ENCODE measurements at places on chromosomes 7 and 10.

DNA sequence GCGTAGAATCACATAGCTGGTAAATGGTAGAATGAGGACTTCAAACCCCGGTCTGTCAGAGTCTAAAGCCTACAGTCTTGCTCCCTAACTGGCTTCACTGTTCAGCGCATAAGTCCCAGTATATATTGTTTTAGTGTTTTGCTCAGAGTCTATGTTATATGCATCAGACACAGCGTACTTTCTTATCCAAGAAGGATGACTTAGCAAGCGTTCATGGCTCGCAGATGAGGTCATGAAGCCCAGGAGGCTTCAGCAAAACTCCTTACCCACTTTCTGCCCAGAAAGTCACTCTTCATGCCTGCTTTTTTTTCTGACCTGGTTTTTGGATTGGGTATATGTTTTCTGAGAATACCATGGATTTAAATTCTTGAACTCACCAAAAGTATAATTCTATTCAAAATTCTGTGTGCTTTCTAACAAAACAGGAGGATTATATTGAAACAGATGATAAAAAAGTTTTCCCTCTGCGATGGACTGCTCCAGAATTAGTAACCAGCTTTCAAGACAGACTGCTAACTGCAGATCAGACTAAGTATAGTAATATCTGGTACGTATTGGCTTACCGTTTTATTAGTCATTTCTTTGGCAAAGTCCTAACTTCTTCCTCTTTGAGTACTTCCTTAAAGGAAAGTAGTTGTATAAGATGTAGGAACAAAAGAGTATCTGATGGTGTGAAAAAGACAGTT, 24.6 kb upstream of the BHLHA15 start:
- no peak for DNase-seq

- DNase-seq: no peak
Measured at GRCh38 chr7:3011211-3011852, 32.3 kb downstream of the CARD11 start.

GRCh38 chr10:112919721-112920120, 30.3 kb upstream of the TCF7L2 start:
- no peak for DNase-seq

DNA sequence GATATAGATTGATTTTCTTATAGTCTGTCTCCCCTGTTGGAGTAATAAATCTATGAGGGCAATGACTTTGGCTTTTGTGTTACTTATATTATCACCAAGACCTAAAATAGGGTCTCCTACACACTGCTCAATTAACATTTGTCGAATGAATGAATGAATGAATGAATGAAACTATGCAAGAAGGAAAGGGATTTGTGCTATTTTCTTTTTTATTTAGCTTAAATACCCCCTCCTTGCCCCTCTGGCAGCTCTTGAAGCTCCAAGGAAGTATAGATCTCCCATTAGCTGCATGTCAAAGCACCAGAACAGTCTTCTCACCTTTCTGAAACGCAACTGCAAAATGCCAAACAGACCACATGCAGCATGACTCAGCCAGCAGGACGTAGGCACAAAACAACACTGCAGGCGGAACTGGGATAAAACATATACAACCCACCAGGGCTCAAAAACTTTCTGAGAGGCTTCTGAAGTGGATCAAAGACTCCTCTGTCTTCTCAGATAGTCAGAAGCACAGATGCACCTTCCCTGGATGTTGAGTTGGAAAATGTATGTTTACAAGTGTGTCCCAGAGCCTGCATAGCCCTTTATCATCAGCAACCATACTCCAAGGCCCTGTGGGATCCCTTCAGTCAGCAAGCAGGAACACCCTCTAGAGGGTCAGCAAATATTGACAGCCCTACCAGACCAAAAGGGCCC, 187.8 kb downstream of the NPSR1 start:
- DNase-seq: no peak

GRCh38 chr10:43197834-43198681, 59.8 kb downstream of the CSGALNACT2 start:
- peak; percentile 8 for DNase-seq

DNA sequence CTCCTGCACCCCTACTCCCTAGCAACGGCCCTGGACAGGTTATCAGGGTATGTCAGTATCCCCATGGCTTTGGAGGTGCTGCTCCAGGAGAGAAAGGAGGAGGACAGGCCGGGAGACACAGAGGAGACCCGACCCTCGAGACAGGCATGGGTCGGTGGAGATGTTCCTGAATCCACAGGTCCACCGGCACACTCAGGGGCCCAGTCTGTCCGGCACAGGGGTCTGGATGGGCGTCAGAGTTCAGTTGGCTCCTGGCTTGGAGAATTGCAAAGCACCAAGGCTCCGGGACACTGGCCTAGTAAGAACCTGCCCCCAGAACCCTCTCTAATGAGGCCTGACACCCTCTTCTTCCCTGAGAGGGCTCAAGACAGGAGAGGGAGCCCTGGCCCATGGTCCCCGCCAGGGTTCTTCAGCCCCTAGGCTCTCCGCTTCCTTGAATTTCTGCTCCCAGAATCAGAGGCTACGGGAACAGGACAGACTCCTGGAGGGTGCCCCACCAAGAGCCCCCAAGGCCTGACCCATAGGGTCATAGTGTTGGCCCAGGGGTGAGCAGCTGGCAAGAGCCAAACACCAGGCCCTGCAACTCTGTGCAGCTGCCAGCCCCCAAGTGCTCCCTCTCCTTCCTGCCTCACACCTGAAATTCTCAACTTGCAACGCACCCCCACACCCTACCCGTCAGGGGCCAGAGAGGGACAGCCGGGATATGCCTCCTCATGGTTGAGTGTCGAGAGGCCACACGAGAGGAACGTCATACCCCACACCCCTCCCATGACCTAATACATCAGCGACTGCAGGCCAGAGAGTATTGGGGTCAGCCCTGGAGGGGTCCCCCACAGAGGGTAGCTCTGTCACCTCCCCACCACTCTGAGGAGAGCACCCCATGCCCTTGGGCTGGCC, 5.5 kb upstream of the IRF5 start:
- DNase-seq: no peak

- no peak for DNase-seq
Measured at GRCh38 chr10:45514291-45515270, 140.6 kb downstream of the ALOX5 start.

DNA sequence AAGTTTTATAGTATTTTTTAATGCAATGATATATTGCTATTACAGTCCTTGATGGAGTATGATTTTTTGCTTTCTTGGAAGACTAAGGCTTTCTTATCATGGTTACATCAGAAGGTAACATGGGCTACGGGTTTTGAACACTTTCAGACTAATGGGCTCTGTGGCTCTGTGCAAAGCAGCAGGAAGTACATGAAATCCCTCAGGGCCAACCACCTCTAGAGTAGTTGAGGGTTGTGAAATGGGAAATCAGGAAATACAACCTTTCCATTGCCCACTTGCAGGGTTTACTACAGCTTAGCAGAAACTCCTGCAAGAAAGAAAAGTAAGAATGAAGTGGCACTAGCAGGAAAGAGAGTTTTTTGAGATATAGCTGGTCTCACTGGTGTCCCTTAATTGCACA, 853.5 kb downstream of the KCNMA1 start:
- DNase-seq: no peak

DNA sequence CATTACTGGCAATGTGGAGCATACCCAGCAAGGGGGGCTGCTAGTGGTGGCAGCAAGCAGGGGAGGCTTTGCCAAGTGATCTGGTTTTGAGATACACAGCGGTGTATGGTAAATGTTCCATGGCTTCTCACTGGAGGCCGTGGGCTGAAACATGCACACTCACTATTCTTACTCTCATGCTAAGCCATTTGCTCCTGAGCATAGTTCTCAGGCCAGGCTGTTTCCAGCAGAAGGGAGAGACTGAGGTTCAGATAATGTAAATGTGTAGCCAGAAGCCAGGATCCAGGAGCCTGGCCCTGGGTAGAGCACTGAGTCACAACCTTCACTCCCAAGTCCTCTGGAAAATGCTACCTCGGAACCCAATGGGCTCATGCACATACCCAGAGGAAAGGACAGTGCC, 757.9 kb downstream of the GRID1 start:
- DNase-seq: no peak

DNA sequence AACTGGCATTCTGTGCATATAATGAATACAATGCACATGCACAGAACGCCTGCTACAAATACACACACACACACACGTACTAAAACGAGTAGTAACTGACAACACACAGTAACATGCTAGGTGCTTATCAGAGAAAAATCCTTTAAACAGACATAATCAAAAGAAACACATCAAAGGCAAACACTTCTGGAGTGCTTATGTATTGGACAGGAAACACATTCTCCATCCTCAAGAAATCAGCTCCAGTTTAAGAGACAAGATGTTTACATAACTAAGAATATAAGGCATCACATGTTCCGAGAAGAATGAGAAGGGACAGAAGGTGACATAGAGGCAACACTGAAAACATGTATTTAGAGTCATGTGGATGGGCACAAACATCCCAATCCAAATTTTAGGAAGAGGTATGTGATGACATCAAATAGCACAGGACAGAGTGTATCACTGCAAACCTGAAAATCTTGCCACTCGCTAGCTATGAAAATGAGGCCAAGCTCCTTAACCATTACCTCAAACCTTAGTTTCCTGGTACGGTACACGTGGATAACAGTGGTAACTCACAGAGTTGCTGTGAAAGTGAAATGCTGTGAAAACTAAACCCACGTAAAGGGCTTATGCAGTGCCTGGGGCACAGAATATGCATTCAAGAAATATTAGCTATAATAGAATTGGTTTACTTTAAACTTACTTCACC, 619.6 kb downstream of the PARD3 start:
- no peak for DNase-seq

GRCh38 chr7:40455485-40455884, 320.7 kb downstream of the SUGCT start:
- no peak for DNase-seq

DNA sequence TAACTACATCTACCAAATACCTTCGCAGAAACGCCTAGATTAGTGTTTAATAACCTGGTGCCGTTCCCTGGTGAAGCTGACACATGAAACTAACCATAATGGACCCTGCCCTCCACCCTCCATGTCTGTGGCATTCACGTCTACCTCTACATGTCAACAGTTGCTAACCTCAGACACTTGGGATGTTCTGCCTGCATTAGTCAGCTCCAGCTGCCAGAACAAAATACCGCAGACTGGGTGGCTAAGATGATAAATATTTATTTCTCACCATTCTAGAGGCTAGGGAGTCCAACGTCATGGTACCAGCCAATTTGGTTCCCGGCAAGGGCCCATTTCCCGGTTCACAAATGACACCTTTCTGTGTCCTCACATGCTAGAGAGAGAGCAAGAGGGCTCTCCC, 118.5 kb upstream of the CHST15 start:
- DNase-seq: no peak

GRCh38 chr10:48241332-48241731, 33.2 kb downstream of the FRMPD2 start:
- no peak for DNase-seq

DNA sequence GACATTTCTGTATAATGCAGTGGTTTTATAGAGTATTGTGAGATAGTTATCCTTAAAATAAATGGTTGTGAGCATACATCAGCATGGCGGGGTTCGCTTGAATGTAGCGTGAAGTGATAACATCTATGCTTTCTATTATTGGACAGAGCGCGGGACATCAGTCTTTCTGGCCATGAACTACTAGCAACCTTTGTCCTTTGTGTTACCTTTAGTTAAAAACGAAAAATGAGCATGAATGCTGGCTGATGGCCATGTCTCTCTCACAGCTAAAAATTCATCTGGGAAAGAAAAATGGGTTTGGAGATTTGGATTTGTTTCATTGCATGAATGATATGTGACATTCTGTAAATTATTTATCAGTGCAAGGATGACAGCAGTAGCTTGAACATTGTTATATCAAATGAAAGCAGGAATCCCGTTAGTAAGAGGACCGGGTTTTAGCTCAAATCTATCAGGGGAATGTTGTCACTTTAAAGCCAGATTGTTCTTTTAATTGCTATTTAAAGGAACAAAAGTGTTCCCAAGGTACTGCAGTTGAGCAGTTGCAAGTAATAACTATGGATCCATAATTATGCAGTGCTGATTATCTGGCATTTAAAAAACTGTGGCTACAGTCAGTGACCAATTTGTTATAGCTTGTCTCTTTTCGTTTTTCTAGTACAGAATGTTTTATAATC, 131.0 kb downstream of the KAT6B start:
- no peak for DNase-seq

- DNase-seq: no peak
Measured at GRCh38 chr10:1418031-1418550, 319.2 kb downstream of the ADARB2 start.

GRCh38 chr10:59006511-59007306, 169.7 kb upstream of the PHYHIPL start:
- no peak for DNase-seq

- DNase-seq: no peak
Measured at GRCh38 chr7:92645114-92646061, 55.2 kb upstream of the FAM133B start.

DNA sequence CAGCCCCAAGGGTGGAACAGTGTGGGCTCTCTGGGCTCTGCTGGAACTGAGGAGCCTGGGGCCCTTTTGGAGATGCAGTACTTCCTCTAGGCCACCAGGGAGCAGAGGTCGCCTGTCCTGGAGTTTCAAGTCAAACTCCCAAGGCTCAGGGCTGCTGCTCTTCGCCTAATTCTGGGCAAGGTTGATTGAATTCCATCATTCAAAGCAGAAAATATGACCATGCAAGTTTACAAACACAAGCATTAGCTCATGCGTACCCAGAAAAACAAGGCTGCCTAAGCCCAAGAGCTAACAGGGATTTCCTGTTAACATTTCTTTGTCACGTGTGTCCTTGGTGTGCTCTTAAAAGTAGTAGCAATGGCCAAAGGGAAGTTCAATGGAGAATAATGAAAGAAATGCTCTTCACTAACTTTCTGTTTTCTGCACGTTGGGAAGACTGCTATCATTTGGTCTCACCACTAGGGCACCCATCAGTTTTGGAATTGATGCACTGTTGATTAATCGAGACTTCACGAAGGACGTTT, 20.1 kb downstream of the LDB3 start:
- peak; percentile 24 for DNase-seq

DNA sequence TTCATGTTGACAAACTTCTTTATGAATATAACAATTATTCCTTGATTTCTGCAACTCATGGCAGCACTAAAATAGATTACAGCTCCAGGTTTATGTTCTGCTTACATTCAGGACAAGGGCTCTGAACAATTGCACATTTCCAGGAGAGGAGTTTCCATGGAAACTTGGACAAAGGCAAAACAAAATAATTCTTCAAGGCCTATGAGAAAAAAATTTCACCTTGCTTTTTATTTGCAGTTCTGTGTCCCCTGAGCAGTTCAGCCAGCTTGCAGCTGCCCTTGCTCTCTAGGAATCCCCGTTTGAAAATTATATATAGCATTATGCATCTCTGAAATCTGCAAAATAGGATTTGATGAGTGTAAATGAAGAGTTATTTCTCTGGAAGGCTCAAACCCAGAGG, 71.7 kb downstream of the ARL4A start:
- no peak for DNase-seq

DNA sequence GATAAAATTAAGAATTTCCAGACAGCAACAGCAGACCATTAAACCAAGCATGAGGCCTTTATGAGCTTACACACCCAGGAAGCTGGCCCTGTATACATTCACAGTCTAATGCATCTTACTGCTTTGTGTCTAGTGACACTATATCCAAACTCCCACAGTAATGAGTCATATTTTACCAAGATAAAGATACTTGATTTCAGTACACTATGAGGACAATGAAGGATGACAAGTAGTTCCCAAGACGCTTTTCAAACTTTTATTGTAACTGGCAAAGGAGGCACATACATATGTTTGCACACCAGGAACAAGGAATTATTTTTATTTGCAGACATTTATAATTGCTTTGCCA, 148.0 kb downstream of the TSPAN12 start:
- DNase-seq: no peak

Data from stimulated activated effector memory CD8-positive, alpha-beta T cell treated with anti-CD3 and anti-CD28 coated beads, Interleukin-12 subunit alpha, Interleukin-12 subunit beta, amount 100 ng/mL, for 72 hours (primary cell).